Caudate nucleus (tissue), 63 donors: ENCODE measurements at places on chromosomes 7 and 10.

GRCh38 chr7:20140291-20141001 is 76.7 kb downstream of the MACC1 start:
- DNase-seq, result no peak

- no peak for DNase-seq
Measured at GRCh38 chr7:36132012-36132411, 21.0 kb upstream of the EEPD1 start.

- no peak for DNase-seq
Measured at GRCh38 chr7:43905956-43906330, 453 bp downstream of the URGCP start.

GRCh38 chr7:56026538-56026937 is 24.7 kb downstream of the PSPH start:
- no peak for DNase-seq

GRCh38 chr10:69359594-69359993 is 57.1 kb downstream of the TACR2 start:
- DNase-seq, result no peak

- no peak for DNase-seq
Measured at GRCh38 chr7:104914421-104914820, 99.6 kb upstream of the KMT2E start.

GRCh38 chr10:24254180-24254579 is 45.2 kb downstream of the KIAA1217 start:
- DNase-seq, result no peak

DNA sequence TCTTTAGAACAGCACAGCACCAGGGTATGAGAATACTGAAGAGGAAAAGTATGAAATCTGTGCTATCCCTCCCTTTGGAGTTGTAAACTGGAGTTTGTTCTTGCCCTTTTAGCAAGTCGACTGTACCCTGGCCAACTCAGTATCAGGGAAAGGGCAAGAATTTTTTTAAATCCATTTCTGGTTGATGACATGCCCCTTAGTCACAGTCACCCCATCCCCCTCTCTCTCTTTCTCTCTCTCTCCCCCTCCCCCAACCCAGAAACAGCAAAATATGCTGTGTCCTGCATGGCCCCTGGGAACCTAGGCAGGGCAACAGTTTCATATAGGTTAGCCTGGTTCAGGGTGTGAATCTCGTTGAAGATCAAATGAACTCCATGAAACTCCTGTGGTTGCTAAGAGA is 177.7 kb upstream of the ADO start:
- DNase-seq, result no peak

- no peak for DNase-seq
Measured at GRCh38 chr7:48708635-48709034, 215.7 kb upstream of the CDC14C start.

GRCh38 chr7:868189-868486 is 8.2 kb upstream of the GET4 start:
- no peak for DNase-seq

DNA sequence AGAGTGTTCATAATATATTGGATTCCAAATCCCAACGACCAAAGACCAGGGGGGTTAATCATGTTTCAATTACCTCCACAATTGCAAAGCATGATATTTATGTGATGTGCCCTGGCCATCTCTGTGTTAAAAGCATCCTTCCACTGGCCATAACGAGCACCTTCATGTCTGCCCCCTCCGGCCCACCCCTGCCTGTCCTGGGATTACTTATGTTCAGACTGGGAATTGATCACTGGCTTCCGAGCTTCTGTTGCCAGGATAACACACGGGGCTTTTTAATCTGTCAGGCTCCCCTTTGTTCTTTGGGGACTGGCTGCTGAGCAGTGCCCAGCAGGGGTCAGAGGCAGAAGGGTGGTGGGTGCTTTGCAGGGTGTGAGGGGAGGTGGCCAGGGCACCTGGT is 13.7 kb upstream of the CHST15 start:
- DNase-seq, result no peak

GRCh38 chr7:14389595-14389994 is 400.1 kb upstream of the ETV1 start:
- no peak for DNase-seq

GRCh38 chr10:130931256-130931655 is 380.3 kb downstream of the TCERG1L start:
- no peak for DNase-seq

DNA sequence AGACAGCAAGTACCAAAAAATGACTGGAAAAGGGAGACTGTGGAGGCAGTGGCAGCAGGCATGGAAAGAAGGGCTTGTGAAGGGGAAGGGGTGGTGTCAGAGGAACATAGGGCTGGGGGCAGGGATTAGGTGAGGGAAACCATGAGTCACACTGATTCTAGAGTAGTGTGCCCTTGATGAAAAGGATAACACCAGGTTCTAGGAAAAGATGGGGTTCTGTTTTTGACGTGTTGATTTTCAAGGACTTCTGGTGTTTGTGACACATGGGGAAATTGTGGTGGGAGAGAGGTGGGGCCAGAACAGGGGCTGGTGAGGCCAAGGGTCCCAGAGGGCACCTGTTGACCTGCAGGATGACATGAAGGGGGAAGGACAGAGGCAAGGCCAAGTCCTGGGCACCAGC is 57.1 kb downstream of the FIGNL1 start:
- no peak for DNase-seq

DNA sequence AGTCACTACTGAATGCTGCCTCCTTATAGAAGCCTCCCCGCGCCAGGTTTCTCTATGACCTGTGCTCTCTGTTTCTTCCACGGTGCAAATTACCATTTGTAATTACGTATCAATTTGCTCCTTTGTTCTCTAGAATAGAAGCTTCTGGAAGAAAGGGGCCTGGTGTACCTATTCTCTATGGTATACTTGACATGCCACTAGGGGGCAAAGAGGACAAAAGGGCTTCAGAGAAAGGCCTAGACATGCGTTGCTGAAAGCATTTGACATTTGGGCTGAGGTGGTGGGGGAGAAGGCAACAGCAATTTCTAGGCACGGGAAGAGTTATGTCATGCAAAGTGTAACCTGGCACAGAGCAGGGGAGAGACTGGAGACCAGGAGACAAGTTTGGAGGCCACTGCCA is 148.7 kb downstream of the WDR11 start:
- DNase-seq, result no peak

- no peak for DNase-seq
Measured at GRCh38 chr7:1704811-1705738, 35.0 kb downstream of the ELFN1 start.

DNA sequence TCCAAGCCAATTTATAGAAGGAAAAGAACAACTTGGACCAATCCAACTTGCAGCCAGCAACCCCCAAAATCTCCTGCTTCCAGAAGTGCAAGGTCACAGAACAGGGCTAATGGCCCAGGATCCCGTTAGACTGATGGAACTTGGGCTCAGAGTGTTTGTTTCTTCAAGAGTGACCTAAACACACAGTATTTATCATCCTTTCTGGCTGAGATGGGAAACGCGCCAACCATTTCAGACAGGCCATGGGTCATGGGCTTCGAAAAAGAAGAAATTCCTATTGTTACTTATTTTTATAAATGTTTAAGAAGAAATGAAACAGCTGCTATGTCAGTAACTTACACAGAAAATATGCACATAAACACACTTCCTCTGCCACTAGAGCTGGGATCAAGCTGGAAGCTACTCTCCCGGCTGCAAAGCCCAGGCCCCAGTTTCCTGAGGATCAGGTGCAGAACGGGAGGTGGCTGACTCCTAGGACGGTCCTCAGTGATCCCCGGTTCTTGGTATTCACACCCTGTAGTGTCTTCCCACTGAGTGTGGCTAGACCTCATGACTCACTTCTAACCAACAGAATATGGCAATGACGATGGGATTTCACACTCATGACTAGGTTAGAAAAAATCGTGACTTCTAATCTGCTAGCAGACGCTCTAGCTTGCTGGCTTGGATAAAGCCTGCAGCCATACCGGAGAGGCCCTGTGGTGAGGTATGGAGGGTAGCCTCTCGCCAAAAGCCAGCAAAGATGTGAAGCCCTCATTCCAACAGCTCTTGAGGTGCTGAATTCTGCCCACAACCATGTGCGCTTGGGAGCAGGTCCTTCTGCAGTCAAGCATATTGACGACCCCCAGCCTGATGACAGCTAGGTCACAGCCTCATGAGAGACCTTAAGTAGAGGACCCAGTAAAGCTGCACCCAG is 60.2 kb downstream of the CHST15 start:
- DNase-seq, result no peak

GRCh38 chr7:75669579-75669978 is 69.2 kb downstream of the HIP1 start:
- DNase-seq, result no peak

GRCh38 chr7:96131525-96131924 is 190.4 kb downstream of the SLC25A13 start:
- no peak for DNase-seq

- no peak for DNase-seq
Measured at GRCh38 chr7:140888087-140888486, 36.6 kb downstream of the BRAF start.

- no peak for DNase-seq
Measured at GRCh38 chr10:133186416-133187090, 26.5 kb downstream of the KNDC1 start.

- DNase-seq, result no peak
Measured at GRCh38 chr10:48550977-48551376, 53.9 kb downstream of the ARHGAP22 start.

- DNase-seq, result no peak
Measured at GRCh38 chr7:67022511-67022910, 25.9 kb downstream of the TYW1 start.

DNA sequence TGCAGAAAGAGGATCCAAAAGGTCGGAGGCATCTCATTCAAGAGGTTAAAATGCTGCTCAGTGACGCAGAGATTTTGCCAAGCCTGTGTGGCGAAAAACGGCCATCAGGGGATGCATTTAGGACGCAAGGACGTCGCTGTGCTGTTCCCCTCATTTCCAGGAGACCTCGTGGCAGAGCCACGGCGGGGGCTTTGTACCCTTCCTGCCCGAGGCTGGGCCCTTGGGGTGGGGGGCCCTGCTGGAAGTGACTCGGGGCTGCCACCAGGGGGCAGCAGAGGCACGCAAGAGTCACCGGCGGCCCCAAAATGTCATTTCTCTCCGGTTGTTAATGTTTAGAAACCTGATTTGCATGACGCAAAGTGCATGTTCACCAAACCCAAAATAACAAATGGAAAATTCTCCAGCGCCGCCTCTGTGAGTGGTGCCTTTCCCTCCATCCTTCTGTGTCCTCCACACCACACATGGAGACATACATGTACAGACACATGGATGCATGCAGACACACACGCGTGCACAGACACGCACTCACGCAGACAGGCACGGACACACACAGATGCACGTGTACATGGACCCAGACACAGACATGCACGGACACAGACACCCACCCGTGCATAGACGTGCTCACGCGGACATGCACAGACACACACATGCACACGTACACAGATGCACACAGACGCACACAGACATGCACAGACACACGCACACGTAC is 51.0 kb upstream of the NKX6-2 start:
- DNase-seq, result no peak

DNA sequence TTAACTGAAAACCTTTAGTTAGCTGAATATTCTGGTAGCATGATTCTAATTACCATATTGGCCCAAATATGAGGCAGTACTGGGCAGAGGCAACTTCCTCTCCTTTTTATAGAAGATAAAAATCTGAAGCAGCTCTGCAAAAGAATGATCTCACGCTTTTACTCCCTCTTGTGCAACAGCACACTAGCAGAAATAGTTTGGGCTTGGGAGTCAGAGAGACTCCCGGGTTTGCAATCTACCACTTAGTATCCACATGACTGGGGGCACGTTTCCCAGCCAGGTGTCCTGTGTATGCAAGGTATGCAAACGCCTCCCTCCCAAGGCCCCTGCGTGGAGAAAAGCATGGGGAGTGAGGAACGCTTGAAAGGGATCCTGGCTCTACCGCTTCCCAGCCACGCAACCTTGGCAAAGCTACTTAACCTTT is 47.2 kb upstream of the RHEB start:
- DNase-seq, result no peak

GRCh38 chr10:32954080-32954479 is 4.0 kb downstream of the ITGB1 start:
- DNase-seq, result no peak

DNA sequence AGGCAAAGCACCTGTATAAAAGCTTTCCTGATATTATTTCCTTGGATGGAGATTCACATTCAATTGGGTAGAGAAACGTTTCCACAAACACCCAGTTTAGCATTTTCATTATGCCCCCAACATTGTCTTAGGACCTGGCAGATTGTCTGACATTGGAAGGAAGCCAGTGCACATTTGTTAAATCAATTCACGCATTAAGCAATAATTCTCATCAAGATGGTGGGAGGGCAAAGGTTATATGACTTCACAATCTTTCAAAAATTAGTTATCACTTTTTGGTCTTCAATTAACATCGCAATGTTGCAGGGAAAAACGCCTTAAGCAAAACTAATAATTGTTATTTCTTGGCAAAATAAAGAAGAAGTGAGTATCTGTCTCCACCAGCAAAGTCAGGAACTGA is 16.4 kb downstream of the OPALIN start:
- DNase-seq, result no peak

DNA sequence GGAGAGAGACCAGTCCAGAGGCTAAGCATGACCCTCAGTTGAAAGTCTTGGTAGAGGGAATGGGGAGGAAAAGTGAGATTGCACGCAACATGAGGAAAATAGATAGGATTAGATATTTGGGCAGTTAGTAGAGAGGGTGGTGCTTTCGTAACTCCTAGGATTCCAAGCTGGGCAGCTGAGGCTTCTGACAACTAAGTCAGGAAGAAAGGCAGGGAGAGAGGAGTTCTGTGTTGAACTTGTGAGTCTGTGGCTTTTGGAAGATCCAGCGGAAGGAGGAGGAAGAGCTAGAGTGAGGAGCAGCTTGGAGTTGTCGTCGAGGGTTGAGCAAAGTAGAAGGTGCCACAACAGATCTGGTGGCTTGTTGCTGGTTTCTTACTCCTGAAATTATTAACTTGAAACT is 21.8 kb downstream of the CUL1 start:
- no peak for DNase-seq

DNA sequence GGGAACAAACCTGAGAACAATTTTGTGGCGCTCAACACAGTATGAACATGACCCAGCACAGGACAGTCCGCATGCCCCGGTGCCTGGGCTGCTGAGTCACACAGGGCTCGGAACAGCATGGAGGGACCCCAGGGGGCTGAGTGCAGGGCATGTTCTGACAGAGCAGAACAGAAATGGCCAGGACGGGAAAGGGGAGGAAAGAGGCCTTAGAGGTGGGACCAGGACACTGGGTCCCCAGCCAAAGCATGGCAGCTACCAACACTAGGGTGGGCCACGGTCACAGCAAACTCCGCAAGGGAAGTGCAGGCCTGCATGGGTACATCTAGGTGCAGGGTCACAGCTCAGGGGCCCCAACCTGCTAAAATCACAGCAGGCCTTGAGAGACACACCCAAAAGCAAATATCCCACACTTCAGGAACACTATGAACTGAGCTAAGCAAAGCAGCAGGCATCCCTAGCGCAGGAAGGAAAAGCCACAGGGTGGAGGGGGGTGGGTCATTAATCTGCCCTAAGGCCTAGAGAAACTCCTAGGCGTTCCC is 5.6 kb downstream of the IMPDH1 start:
- DNase-seq, result no peak
